ENCODE measurements at places on chromosomes 1 and 21.

- no peak for DNase-seq
Measured at GRCh38 chr1:239662950-239663349, 276.6 kb downstream of the CHRM3 start.

DNA sequence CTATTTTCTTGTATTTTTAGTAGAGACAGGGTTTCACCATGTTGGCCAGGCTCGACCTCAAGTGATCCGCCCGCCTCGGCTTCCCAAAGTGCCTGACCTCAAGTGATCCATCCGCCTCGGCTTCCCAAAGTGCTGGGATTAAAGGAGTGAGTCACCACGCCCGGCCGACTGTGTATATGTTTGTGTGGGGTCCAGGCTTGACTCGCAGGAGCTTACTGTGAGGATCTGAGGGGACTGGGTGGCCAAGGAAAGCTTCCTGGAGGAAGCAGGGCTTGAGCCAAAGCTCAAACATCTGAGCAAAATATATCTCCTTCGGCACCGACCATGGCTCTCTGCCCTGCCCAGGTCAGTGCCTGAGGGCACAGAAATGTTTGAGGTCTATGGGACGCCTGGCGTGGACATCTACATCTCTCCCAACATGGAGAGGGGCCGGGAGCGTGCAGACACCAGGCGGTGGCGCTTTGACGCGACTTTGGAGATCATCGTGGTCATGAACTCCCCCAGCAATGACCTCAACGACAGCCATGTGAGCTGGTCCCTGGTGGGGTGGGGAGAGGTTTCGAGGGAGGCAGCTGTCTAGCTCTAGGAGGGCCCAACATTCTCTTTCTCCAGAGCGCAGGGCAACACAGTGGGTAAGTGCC, 10.5 kb downstream of the PADI3 start:
- no peak for DNase-seq

DNA sequence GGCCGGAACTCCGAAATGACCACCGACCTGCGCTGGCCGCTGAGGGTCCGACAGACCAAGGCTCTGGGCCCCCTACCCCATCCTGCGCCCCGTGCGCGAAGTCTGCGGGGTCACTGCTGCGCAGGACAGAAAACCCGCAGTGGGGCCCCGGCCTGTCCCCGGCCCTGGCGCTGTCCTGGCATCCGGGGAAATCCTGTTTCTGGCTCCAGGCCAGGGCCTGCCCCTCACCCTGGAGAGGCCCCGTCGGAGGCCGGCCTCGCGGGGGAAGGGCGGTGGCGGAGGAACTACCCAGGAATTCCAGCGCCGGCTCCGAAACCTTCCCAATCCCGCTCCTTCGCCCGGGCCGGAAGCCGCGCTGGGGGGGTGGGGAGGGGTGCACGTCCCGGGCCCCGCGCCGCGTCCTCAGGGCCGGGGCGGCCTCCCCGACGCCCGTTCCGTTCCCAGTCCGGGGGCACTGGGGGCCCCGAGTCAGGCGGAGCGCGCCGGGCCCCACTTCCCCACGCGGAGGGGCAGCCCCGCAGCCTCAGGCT, 77.0 kb downstream of the MORN1 start:
- no peak for DNase-seq

DNA sequence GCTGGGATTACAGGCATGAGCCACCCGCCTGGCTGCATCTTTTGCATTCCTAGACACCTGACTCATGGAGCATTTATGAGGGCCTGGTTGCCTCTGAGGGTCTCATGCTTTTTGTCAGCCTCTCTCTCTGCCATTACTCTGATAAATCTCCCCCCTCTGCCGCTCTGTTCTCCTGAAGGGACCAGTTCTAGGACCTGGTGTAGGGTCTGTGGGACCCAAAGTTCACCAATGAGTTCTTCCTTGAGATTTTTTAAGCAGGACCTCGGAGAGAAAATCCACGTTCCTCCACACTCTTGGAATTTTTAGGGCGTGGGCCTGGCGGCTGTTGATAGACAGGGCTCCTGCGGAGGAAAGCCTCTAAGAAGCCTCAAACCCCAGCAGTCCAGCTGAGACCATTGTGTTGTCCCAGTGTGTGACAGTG, 91.9 kb upstream of the ERRFI1 start:
- no peak for DNase-seq
